ENCODE measurements at places on chromosomes 7 and 10.

DNA sequence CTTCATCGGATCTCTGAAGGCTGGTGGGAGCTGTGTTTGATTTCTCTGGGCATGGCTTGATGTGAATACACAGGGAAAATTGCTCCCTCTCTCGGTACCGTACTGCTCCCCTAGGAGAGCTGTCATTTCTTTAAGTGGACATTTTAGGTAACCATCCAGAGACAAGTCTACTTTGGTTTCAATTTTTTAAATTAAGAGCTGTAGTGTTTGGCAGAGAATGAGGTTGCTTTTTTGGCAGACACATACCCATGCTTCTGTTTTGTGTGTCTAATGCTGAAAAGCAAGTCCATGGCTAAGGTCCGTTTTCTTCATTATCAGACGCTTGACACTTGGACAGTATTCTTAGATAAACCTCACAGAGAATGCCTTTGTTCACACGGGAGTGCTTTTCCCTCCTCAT lies 61.3 kb upstream of the TRIL start:
- DNase-seq, result no peak

DNA sequence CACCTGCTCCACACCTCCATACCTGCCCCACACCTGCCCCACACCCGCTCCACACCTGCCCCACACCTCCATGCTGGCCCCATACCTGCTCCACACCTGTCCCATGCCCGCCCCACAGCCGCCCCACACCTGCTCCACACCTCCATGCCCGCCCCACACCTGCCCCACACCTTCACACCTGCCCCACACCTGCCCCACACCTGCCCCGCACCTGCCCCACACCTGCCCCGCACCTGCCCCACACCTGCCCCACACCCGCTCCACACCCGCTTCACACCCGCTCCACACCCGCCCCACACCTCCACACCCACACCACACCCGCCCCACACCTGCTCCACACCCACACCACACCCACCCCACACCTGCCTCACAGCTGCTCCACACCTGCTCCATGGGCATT lies 53.0 kb downstream of the PARP12 start:
- DNase-seq, result no peak

DNA sequence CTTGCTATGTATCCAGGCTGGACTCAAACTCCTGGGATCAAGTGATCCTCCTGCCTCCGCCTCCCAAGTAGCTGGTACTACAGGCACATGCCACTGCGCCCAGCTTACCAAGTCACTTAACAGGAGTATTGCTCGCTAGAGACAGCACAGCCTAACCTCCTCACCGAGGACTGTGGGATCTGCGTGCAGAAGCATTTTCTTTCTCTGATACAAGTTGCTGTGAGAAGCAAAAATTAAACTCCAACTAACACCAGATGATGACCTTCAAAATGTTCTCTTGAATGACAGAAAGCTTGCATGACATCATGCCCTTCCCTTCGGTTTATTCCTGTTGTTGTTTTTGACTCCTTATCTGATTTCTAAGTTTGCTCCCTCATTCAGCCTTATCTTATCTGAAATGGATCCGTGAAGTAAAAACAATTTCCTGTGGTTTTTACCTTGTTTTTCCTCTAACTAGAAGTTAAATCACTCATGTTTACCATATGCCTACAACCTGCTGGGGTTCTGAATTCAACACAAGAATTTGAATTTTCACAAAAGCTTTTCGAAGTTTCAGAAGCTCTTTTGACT lies 94.4 kb upstream of the KIF5B start:
- DNase-seq, result no peak

DNA sequence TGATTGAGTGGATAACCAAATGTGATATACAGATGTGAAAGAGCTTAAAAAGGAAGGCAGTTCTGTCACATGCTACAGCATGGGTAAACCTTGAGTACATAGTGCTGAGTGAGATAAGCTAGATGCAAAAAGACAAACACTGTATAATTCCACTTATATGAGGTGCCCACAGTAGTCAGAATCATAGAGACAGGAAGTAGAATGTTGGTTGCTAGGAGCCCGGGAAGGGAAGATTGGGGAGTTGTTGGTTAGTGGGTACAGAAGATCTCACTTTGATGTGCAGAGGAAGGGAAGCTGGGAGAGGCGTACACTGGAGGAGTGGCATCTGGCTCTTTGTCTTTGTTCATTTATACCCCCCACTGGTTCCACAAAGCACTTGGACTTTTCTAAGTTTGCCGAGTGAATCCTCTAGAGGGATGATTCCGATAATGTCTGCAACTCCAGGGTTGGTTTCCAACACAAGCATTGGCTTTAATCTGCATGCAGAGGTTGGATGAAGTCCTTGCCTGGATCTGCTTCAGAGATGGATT lies 39.5 kb downstream of the TSPAN14 start:
- peak; percentile 49 for DNase-seq

GRCh38 chr7:90681336-90682022 lies 85.4 kb downstream of the CDK14 start:
- no peak for DNase-seq
